ENCODE measurements at places on chromosomes 6 and 20. TPM values are rescaled to one million over a fixed set of nuclear protein-coding genes. Genes with fewer than 3 reads are reported as not detected.

GRCh38 chr6:105251689-105252088 lies 71.9 kb upstream of the POPDC3 start:
- no peak overlapping the region for H3K4me3 ChIP-seq
- DNase-seq: no peak
- no peaks in the 10 kb centered on the region for H3K36me3 ChIP-seq
- H3K4me1 ChIP-seq: no peaks in the 10 kb centered on the region
- no peak overlapping the region for H3K27ac ChIP-seq
- H3K27me3 ChIP-seq: no peaks in the 10 kb centered on the region

The RAB44 gene
- not detected for total RNA-seq

GRCh38 chr20:23640671-23641667 lies 3.2 kb upstream of the CST3 start:
- no peaks in the 10 kb centered on the region for H3K27me3 ChIP-seq
- no peaks in the 10 kb centered on the region for H3K36me3 ChIP-seq
- DNase-seq: no peak
- H3K4me3 ChIP-seq: no peak overlapping the region
- peaks cover 38% of the 10 kb centered on the region for H3K4me1 ChIP-seq

DNA sequence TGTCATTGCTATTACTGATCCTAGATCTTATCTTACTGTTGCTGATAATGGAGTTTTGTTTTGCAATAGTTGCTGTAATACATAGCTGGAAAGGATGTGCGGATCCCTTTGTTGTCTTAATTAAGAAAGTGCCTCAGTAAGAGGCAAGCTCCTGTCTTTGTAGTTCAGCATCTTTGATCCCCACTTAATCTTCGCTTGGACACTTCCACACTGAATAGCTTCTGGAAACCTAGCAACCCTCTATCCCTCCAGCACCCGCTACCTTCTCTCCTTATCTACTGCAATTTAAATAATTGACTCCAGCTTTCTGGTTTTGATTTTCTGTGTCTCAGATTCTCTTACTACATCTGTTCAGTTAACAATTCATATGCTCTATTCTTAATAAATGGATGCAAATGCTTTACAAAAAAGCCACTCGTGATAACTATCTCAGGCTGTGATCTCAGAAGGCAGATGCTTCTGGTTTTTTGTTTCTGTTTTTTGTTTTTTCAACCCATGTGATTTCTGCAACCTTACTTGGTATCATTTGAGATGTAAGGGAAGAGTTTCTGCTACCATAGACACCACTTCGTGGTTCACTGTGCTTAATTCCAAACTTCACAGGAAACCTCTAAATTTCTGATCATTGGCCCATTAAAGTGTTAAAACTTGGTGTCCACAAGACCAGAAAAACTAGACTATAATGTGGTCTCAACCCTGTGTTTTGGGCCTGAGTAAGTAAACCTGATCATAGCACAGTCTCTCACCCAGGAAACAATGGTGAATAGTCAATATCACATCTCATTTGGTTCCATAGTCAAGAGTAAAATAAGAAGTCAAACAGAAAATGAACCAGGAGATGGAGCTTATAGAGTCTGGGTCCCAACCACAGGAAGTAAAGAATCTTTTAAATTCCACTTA lies 352.1 kb upstream of the SOX4 start:
- no peaks in the 10 kb centered on the region for H3K36me3 ChIP-seq
- H3K4me1 ChIP-seq: no peaks in the 10 kb centered on the region
- H3K4me3 ChIP-seq: no peak overlapping the region
- no peak for DNase-seq

GRCh38 chr20:43690943-43691598 lies 24.2 kb downstream of the MYBL2 start:
- H3K4me1 ChIP-seq: no peaks in the 10 kb centered on the region
- H3K36me3 ChIP-seq: no peaks in the 10 kb centered on the region
- no peak overlapping the region for H3K27ac ChIP-seq
- DNase-seq: no peak

DNA sequence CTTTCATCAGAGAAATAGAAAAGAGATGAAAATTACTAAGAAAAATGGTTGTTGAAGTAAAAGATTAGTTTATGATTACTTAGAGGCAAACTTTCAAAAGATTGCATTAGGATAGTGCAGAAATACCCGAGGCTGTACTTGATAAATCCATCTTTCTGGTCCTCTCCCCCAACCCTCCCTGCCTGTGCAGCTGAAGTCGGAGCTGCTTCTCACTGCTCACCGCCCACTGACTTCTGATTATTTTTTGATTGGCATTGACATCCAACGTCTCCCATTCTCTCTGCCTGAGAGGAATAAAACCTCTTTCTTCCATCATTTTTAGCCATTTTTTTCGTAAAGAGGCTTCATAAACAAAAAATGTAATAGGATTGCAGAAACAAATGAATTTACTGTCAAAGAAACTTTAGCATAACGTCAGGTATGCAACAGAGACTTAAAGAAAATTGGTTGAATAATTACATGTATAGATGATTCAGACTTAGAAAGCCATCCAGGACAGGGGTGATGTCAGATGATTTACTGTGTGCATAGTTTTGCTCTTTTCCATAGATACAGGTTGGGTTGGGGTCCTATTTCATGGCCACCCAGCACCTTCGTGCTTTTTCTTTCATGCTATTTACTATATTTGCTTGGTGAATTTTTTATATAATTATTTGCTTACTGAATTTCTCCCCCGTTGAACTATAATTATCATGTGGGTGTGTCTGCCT lies 53.6 kb upstream of the EDN3 start:
- H3K4me3 ChIP-seq: no peak overlapping the region
- H3K27me3 ChIP-seq: peaks cover 28% of the 10 kb centered on the region
- DNase-seq: no peak
- no peaks in the 10 kb centered on the region for H3K36me3 ChIP-seq

The ADGB gene
- total RNA-seq: not detected

The ANKRD6 gene
- 6.7 TPM for total RNA-seq

GRCh38 chr6:152261179-152261578 lies 376.0 kb downstream of the SYNE1 start:
- H3K27me3 ChIP-seq: no peaks in the 10 kb centered on the region
- H3K4me1 ChIP-seq: no peaks in the 10 kb centered on the region
- H3K4me3 ChIP-seq: no peak overlapping the region
- no peak for DNase-seq
- H3K36me3 ChIP-seq: peaks cover 38% of the 10 kb centered on the region
- no peak overlapping the region for H3K27ac ChIP-seq

The TCEA2 gene
- 15.6 TPM for total RNA-seq

DNA sequence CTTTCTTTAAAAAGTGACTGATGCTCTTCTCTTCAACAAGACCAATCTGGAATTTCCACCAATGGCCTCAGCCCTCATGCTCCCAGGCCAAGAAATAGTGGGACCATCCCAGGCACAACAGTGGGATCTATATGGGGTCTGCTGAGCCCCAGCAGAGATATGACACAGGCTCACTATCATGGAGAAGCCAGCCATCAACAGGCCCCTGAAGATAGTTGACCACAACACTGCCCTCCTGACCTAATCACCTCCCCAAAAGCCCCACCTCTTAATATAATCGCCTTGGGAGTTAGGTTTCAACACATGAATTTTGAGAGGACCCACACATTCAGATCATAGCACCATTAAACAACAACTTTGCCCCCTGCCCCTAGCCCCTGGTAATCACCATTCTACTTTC lies 16.8 kb upstream of the MCM3 start:
- H3K27me3 ChIP-seq: no peaks in the 10 kb centered on the region
- peaks cover 10% of the 10 kb centered on the region for H3K4me1 ChIP-seq
- DNase-seq: no peak

The LRFN2 gene
- not detected for total RNA-seq

- peaks cover 53% of the 10 kb centered on the region for H3K36me3 ChIP-seq
- peaks cover 48% of the 10 kb centered on the region for H3K4me1 ChIP-seq
- H3K27ac ChIP-seq: no peak overlapping the region
- no peak overlapping the region for H3K4me3 ChIP-seq
- DNase-seq: no peak
- H3K27me3 ChIP-seq: no peaks in the 10 kb centered on the region
Measured at GRCh38 chr6:41935685-41936072, 5.9 kb downstream of the CCND3 start.

The COX4I2 gene
- total RNA-seq: not detected
